Cortex of kidney (tissue), 1 donor: ENCODE measurements at places on chromosomes 13 and 19.

DNA sequence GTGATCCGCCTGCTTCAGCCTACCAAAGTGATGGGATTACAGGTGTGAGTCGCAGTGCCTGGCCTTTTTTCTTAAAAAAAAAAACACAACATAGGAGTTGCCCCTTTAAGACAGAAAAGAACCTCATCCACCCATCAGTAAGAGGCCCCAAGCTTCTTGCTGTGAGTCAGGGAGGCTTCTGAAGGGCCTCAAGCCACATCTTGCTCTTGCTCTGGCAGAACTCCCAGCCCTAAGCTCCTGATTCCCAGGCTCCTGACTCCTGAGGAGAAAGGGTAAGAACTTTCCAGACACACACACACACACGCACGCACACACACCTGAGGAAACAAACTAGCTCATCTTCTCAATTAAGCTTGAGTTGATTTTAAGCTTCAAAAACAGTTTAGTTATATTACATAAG lies 6.9 kb downstream of the ETFB start:
- DNase-seq: no peak

DNA sequence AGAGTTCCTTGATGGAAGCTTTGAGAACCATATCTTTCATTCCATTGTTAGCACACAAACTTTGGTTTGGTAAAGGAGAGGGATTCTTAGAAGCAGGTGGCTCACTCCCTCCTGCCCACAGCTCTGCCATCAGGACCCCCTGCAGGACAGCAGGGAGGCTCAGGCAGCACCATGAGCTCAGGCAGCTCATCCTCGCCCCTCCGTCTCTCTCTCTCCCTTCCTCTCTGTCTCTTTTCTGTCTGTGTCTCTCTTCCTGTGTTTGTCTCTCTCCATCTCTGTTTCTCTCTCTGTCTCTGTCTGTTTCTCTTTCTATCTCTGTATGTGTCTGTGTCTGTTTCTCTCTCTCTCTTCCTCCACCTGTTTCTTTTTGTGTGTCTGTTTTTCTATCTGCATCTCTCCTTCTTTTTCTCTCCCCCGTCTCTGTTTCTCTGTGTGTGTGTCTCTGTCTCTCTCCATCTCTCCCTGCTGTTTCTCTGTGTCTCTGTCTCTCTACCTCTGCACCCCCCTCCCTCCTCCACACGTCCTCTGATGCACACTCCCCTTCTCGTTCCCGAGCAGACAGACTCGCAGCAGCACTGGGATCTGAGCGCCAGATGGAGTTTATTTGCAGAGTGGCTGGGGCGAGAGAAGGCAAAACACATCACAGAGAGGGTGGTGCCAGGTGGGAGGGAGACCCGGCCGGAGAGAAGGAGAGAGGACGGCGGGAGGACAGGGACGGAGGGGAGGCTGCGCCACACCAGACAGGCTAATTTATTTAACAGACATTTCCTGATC lies 8.7 kb downstream of the SBK2 start:
- no peak for DNase-seq

- no peak for DNase-seq
Observed at GRCh38 chr19:33622505-33622808, 704 bp downstream of the CHST8 start.

DNA sequence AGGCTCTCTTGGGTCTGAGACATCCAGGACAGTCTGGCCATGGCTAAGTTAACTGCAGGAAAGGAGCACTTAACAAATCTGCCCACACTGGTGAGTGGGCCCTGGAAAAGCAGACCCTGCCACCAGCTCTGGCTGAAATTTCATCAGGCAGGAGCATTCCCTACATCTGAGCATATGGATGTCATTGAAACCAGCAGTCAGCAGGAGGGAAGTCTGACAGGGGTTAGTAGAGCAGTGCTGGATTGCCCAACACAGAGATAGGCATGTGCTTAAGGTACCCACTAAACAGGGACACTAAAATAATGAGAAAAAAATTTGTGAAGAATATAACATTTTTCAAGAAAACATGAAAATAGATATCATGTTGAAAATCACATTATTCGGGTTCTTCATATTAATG lies 13.6 kb upstream of the ACOD1 start:
- DNase-seq: no peak

DNA sequence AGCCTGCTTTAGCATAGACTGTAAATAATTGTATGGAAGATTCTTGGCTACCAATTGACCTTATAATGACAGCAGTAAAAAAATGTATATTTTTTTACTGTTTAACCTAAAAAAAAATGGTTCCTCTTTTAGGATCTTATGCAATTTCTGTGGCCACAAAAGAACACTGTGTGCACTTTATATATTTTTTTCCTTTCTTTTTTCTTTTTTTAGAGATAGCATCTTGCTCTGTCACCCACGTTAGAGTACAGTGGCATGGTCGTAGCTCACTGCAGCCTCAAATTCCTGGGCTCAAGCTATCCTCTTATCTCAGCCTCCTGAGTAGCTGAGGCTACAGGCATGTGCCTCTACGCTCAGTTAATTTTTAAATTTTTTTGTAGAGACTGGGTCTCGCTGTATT lies 6.1 kb downstream of the FLT3 start:
- DNase-seq: no peak

- no peak for DNase-seq
Observed at GRCh38 chr13:67769987-67770341, 539.8 kb upstream of the PCDH9 start.

- no peak for DNase-seq
Observed at GRCh38 chr13:98509271-98510155, 67.4 kb downstream of the STK24 start.

DNA sequence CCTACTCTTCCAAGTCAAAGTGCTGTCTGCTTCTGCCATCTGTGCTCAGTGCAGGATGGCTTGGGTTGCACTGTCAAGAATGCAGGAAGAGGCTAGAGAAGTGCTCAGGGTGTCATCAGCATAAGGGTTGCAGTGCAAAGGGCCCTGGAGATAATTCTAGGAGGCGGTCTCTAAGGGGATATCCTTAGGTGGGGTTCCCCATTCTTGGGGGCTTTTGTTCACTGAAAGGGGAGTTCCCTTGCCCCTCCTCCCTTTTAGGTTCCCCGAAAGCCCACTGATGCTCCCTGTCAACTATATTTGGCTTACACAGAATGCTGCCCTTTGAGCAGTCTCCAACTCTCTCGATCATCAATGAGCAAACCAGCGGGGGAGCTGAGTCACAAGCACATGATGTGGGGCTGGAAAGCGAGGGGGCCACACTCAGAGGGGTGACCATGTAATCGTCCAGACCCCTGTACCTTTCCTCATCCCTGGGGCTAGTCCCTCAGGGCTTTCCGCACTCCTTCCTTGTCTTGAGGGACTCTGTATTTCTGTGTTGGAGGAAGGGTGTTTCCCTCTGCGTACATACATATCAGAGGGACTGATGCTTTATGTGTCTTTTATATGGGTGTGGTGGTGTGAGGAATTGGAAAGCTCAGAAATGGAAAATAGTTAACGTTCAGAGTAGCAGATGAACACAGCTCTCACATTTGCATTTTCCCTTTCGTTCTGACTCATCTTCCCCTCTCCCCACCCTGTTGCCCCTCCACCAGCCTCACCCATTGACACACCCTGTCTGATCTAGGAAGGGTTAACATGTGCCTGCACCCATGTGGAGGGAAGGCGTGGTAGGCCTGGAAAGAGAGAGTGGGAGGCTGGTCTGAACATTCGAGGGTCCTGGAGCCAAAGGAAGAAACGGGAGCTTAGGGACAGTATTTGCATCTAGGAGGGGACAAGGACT lies 6.7 kb downstream of the ZBTB32 start:
- no peak for DNase-seq

GRCh38 chr19:10107254-10107653 lies 1.1 kb downstream of the PPAN start:
- no peak for DNase-seq

DNA sequence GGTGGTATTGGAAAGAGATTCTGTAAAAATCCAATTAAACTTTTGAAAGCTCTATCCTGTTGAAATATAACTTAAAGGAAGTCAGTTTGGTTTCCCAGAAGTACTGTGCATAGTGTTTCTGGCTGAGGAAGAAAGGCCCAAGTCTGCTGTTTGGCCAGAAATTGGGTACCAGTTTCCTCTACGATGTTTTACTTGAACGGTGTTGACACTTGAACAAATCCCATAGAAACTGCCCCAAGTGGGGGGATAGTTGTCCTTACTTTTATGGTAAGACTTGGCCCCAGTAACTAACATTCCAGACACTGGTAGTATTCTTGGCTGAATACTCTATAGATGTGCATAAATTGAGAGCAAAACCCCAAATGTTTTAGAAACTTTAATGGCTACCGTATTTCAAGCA lies 14.2 kb downstream of the KLF5 start:
- DNase-seq: no peak

DNA sequence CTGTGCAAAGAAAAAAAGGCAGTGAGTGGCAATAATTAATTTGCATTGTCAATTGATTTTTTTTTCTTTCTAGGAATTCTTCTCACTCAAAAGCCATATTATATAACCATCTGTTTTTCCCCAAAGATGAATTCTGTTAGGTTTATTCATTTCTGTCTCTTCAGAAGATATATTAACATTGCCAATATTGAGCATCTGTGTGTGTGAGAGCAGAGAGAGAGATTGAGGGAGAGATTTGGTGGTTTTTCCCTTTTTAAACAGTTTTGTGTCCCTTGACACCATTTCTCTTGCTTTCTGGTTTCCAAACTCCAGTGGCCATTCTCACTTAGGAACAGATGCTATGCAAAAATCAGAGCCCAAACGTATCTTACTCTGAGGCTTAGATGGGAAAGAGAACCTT lies 112.5 kb downstream of the LACC1 start:
- no peak for DNase-seq

GRCh38 chr13:108855737-108856387 lies 226.5 kb downstream of the MYO16 start:
- DNase-seq: no peak

DNA sequence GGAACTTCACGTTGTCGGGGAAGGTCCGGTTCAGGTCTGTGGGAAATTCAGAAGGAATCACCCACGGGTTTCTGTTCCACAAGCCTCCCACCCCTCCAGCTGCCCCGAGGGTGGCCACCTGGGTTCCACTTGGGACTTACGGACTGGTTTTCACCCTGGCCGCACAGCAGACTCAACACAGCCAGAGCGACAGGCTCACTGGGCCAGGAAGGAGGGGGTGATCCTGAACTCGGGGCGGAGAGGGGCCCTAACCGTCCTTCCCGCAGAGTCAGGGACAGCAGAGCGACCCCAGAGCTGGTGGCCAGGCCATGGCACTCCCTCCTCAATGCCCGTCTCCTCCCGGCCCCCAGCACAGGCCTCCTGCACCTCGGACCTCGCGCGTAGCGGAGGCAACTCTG lies 13.0 kb downstream of the GRTP1 start:
- DNase-seq: no peak

- DNase-seq: no peak
Observed at GRCh38 chr19:1465191-1466016, 13.6 kb downstream of the C19orf25 start.

- no peak for DNase-seq
Observed at GRCh38 chr19:18408053-18408476, 10.6 kb upstream of the LRRC25 start.

GRCh38 chr19:36528921-36529518 lies 949 bp upstream of the ZNF260 start:
- no peak for DNase-seq

GRCh38 chr13:25351404-25351803 lies 20.4 kb upstream of the ATP8A2 start:
- no peak for DNase-seq

DNA sequence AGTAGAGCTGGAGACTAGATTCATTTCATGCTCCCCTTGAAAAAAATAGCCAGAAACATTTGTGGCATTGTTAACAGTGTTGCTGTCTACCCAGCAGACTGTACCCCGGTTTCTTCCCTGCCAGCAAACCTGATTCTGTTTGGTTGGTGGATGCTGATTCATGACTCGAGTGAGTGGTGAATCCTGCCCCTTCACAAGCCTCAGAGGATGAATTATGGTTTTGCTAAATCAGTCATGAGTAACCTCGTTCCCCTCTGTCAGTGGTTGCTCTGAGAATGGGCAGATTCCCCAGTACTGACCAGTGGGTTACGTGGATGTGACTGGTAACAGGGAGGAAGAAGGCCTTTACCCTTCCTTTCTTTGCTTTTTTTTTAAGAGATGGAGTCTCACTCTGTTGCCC lies 10.1 kb downstream of the NLRP12 start:
- no peak for DNase-seq

DNA sequence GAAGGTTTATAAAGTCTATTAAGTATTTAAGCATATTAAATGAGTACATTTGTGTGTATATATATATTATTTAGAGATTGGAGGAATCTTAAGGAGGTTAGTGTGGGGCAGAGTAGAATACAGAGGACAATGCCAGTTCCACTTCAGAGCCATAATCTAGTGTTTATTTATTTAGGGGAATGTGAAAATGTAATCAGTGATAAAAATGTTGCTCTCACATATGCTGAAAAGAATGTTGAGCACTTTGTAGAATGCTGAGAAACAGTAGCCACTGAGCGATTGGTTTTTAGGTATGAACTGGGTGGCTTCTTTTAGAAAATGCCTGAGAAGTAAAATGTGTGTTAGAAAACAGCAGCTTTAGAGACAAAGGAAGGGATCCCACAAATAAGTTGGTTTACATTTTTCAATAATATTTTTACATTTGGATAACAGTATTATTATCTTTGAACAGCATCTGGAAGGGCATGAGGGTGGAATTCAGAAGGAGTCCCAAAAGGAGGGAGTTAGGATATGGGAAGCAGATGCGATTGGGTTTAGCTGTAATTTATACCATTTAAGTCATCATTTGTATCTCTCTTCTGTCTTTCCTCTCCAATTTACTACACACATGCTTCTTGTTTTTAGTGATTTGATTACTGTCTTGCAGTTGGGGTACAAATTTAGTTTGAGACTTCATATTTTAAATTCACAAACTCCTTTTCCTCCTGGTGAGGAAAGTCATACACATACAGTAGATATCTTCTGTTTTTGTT lies 68.6 kb downstream of the NDFIP2 start:
- no peak for DNase-seq

DNA sequence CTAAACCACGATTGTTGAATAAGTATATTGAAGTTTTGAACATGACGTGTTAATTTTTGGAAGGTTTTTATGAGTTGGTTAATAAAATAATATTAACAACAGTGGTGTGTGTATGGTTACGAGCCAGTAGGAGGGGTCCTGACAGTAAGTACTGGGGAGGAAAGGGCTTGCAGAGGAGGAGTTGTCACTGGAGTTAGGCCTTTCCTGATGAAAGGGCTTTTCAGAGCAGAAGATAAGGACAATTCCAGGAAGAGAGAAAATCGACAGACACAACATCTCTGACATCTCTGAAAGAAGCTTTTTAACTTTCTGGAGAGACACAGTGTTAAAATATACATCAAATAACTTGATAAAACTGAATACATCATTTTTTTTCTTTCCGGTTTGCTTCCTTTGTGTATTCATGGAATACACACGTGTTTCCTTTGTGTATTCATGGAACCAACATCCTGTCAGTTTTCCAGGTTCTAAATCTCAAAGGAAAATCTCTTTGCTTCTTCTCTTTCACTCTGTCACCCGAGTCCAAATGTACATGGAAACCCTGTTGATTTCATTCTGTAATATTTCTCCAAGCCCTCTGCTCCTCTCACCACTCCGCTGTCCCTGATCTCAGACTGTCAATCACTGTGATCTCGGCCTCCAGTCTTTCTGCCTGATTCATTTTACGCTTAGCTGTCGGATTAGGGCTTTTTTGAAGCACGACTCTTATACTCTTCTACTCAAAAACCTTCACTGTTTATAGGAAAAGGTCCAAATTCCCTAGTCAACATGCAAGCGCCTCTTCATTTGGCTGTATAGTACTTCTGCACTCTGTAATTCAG lies 374.4 kb downstream of the DLEU7 start:
- DNase-seq: no peak
